ENCODE measurements at places on chromosomes 1 and 21.

- no peak for DNase-seq
These were observed 25.2 kb upstream of the DYRK1A start for GRCh38 chr21:37341254-37341960.

GRCh38 chr1:238558156-238558555 lies 667.4 kb upstream of the ZP4 start:
- DNase-seq: no peak

DNA sequence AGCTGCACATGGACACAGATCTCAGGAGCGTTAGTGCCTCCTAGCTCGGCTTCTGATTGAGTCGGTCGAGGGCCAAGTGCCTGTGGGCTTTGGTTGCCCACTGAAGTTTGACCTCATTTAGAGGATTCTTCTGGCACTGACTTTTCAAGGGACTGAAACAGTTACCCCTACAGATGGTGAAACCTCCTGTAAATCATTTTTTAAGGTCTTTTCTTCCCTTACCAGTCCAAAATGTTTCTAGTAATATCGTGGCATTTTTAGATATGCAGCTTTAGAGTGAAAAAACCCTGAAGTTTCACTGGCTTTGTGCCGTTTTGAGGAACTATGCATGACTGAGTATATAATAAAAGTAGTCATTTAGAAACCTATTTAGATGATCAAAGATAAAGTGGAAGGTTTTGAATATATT lies 34.7 kb upstream of the L1TD1 start:
- no peak for DNase-seq

DNA sequence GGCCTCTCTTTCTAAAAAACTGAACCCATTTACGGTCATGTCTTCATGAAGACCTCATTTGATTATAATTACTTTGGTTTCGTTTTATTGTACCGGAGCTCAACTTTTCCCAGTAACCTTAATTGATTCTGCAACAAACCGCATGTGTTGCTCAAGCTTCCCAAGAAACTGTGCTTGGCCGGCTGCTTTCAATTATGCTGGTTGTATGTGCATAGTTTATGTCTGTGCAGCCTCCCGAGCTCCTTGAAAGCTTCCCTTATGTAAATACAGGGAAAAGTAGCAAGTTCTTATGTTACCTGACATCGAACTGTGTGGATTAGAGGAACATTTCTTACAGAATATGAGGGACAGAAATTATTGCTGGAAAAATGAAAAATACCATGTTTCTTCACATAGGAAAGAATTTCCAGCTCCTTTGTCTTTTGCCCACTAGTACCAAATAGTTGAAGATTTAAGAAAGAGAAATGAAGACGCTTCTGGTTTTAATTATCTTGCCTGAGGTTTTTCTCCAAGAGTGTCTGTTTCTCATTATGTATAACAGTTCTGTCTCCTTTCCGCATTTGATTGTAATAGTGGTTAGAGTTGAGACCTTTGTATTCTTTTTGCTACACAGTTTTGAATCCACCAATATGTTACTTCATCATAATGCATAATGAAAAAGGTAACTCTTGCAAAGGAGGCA lies 2.1 kb downstream of the VCAM1 start:
- peak; percentile 55 for DNase-seq

DNA sequence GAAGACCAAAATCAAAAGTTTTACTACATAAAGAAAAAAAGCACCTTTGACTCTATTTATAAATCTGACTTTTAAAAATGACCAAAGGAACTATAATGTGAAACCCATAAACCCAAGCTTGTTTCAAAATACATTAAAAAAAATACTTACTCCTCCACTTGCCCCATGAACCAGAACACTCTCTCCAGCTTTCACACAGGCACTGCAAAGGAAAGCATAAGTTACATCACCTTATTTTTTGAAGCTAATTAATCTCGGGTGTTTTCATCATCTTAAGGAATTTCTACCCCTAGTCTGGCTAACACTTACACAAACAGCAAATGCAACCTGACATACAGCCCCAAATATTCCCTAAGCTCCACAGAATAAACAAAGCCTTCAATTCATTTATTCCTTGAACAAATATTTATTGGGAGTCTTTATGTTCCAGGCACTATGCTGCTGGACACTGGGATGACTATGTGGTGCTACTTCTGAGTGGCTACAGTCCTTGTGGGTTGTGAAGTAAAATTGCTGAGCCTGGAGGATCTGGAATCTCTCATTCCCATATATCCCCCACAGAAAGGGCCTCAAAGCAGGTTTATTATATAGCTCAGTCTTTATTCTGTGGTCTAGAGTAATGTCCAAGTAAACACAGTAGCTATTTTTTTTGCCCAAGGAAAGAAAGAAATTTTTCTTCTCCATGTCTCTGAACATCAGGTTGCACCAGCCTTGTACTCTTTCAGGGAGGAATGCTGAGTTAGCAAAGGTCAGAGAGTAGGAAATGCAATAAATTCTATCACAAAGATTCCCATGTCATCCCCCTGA lies 18.2 kb downstream of the CRYZ start:
- DNase-seq: no peak

- DNase-seq: no peak
These were observed 564.4 kb downstream of the MATN1 start for GRCh38 chr1:30159015-30159414.
